ENCODE measurements at places on chromosomes 2 and 18. TPM values are rescaled to one million over a fixed set of nuclear protein-coding genes. Genes with fewer than 3 reads are reported as not detected.

The DYSF gene
- 5.5 TPM for total RNA-seq

The SPHKAP gene
- total RNA-seq: 0.19 TPM

The ERBB4 gene
- 7.7 TPM for total RNA-seq

The SETBP1 gene
- 2.6 TPM for total RNA-seq

The SCN3A gene
- 0.13 TPM for total RNA-seq

The LYG1 gene
- not detected for total RNA-seq

The DNAH6 gene
- total RNA-seq: 0.13 TPM

The PROC gene
- total RNA-seq: not detected

The MC4R gene
- total RNA-seq: not detected

The LHCGR gene
- not detected for total RNA-seq

The SLC9A4 gene
- total RNA-seq: under 0.01 TPM

The SAG gene
- not detected for total RNA-seq

The IL18R1 gene
- total RNA-seq: 0.75 TPM

The QPCT gene
- 2.5 TPM for total RNA-seq

The BOD1L2 gene
- not detected for total RNA-seq

The TUBB8B gene
- not detected for total RNA-seq

The PDCD1 gene
- total RNA-seq: not detected

The IKZF2 gene
- 5.5 TPM for total RNA-seq

The UGT1A3 gene
- total RNA-seq: not detected

The CD28 gene
- total RNA-seq: under 0.01 TPM

The MEP1B gene
- not detected for total RNA-seq

The BUB1 gene
- total RNA-seq: 28.0 TPM

The GAREM1 gene
- total RNA-seq: 1.8 TPM

The UGT1A8 gene
- not detected for total RNA-seq

The C2orf66 gene
- 0.19 TPM for total RNA-seq

The OTOS gene
- not detected for total RNA-seq

The LIMS4 gene
- total RNA-seq: 12.4 TPM

The ABCB11 gene
- total RNA-seq: not detected

The LCT gene
- total RNA-seq: not detected

The KRTCAP3 gene
- total RNA-seq: 0.13 TPM

The SOWAHC gene
- 18.4 TPM for total RNA-seq

The REG3A gene
- not detected for total RNA-seq

The GPR35 gene
- 0.19 TPM for total RNA-seq

The ZNF521 gene
- total RNA-seq: 6.5 TPM

All from aortic smooth muscle cell (primary cell).